ENCODE measurements at places on chromosomes 13 and 19. TPM values are rescaled to one million over a fixed set of nuclear protein-coding genes. Genes with fewer than 3 reads are reported as not detected.

- peak within 1 kb of the TSS; percentile 83 for H3K4me3 ChIP-seq
- H3K27ac ChIP-seq, result peak within 1 kb of the TSS; percentile 67
- peaks cover 41% of the 10 kb centered on the region for H3K36me3 ChIP-seq
- no peaks in the 10 kb centered on the region for H3K27me3 ChIP-seq
Observed at GRCh38 chr19:10315335-10316214, at the start of gene FDX2. FDX2 (minus strand) TSS chr19:10316015; CDS start chr19:10315996, 19 bp downstream.

GRCh38 chr13:94749162-94749561, 36.8 kb upstream of the SOX21 start:
- H3K36me3 ChIP-seq, result no peaks in the 10 kb centered on the region
- no peak overlapping the region for H3K27ac ChIP-seq
- no peak for DNase-seq
- no peaks in the 10 kb centered on the region for H3K4me1 ChIP-seq
- H3K27me3 ChIP-seq, result no peaks in the 10 kb centered on the region

DNA sequence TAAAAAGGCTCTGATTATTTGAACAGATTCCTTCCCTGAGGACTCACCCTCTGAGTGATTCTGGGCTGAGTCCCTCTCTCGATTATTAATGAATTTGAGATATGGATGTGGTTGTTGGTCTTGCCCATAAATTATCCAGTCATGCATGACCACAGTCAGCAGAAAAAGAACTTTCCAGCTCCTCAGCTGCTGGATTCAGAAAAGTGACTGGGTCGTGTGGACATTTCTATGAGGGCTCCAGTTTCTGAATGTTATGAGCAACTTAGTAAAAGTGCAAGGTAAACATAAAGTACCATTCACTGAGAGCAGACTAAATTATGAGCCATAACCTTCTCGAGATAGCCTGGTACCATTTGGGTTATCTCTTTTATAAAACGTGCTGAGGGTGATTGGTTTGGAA, 100.1 kb upstream of the CLDN10 start:
- no peaks in the 10 kb centered on the region for H3K36me3 ChIP-seq
- H3K27ac ChIP-seq, result no peak overlapping the region
- no peaks in the 10 kb centered on the region for H3K27me3 ChIP-seq

DNA sequence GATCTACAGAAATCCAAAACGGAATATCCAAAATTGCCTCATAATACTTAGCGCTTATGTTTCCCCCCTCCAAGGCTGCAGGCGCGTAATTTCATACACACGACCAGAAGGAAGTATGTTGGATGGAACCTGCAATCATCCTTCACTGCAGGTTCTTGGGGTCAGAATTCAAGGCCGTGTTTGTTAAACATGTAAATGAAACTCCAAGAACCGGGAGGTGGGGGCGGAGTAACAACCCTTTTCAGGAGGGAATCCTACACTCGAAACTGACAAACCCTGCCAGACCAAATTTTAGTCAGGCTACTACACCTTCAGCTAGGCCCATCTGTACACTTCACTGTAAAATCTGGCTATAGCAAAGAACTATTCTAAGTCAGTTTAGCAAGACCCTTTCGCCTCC, 1.3 kb downstream of the ZNF607 start:
- no peaks in the 10 kb centered on the region for H3K36me3 ChIP-seq
- H3K4me3 ChIP-seq, result peak overlapping the region; percentile 85
- DNase-seq, result no peak

GRCh38 chr13:71803066-71803465, 63.9 kb downstream of the DACH1 start:
- H3K4me3 ChIP-seq, result no peak overlapping the region
- no peak for DNase-seq
- no peaks in the 10 kb centered on the region for H3K36me3 ChIP-seq
- H3K27ac ChIP-seq, result no peak overlapping the region
- no peaks in the 10 kb centered on the region for H3K4me1 ChIP-seq
- no peaks in the 10 kb centered on the region for H3K27me3 ChIP-seq

GRCh38 chr13:113839536-113840204, 24.2 kb downstream of the GAS6 start:
- peaks cover 19% of the 10 kb centered on the region for H3K36me3 ChIP-seq
- no peak for DNase-seq
- H3K27ac ChIP-seq, result peak overlapping the region; percentile 67
- no peaks in the 10 kb centered on the region for H3K27me3 ChIP-seq

The WDR88 gene
- not detected for total RNA-seq

The SLITRK1 gene
- total RNA-seq, result not detected

- peak overlapping the region; percentile 77 for H3K27ac ChIP-seq
- no peak overlapping the region for H3K4me3 ChIP-seq
- no peaks in the 10 kb centered on the region for H3K27me3 ChIP-seq
Observed at GRCh38 chr13:31225998-31226675, 26.4 kb downstream of the B3GLCT start.

- peak within 1 kb of the TSS; percentile 67 for H3K27ac ChIP-seq
- no peaks in the 10 kb centered on the region for H3K36me3 ChIP-seq
- no peaks in the 10 kb centered on the region for H3K4me1 ChIP-seq
Observed at GRCh38 chr19:2015608-2015950, at the start of gene BTBD2. BTBD2 (minus strand) TSS chr19:2015714; CDS start chr19:2015703, 11 bp downstream.

DNA sequence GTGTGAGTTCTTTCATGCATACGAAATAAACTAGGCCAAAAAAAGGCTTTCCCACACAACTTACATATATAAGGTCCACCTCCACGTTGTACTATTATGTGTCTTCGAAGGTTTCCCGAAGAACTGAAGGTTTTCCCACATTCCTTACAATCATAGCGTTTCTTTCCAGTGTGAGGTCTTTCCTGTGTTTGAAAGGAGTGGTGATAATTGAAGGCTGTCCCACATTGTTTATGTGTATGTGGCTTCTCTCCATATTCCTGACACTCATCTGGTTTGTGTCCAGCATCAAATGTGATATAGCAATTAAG, 14.6 kb downstream of the ZNF442 start:
- peaks cover 34% of the 10 kb centered on the region for H3K36me3 ChIP-seq
- H3K4me1 ChIP-seq, result no peaks in the 10 kb centered on the region
- H3K27ac ChIP-seq, result no peak overlapping the region
- H3K4me3 ChIP-seq, result no peak overlapping the region

The PLVAP gene
- total RNA-seq, result 83.7 TPM

The FCAR gene
- total RNA-seq, result 1.5 TPM

GRCh38 chr13:33349288-33349985, 63.9 kb upstream of the STARD13 start:
- no peaks in the 10 kb centered on the region for H3K36me3 ChIP-seq
- no peaks in the 10 kb centered on the region for H3K27me3 ChIP-seq
- DNase-seq, result no peak
- peak overlapping the region; percentile 91 for H3K27ac ChIP-seq

GRCh38 chr13:18993884-18994660, 187.6 kb downstream of the TUBA3C start:
- H3K4me3 ChIP-seq, result no peak overlapping the region
- H3K27me3 ChIP-seq, result no peaks in the 10 kb centered on the region
- no peak for DNase-seq
- no peaks in the 10 kb centered on the region for H3K36me3 ChIP-seq

The ZNF701 gene
- 13.6 TPM for total RNA-seq
